ENCODE measurements at places on chromosomes 1 and 21.

GRCh38 chr1:115112496-115113375, 23.4 kb upstream of the TSPAN2 start:
- peak; percentile 15 for DNase-seq

- DNase-seq = no peak
Measured at GRCh38 chr1:232634096-232634495, 4.2 kb upstream of the SIPA1L2 start.

DNA sequence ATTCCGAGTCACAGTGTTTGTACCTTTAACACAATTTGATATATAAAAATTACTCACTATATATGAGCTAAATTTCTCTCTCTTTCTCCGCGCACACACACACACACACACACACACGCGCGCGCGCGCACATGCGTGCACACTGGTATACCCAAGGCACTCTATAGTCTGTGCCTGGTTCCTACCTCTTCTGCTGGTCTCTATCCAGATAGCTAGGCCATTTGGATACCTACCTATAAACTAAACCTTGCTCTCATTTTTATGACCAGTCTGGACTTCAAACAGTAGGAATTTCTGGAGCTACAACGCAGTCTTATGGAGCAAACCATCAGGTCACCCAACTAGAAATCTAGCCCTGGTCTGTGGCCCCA, 97.1 kb upstream of the MAGI3 start:
- no peak for DNase-seq

- no peak for DNase-seq
Measured at GRCh38 chr1:74463333-74463988, 49.0 kb downstream of the LRRC53 start.

GRCh38 chr1:175062339-175062738, 5.3 kb upstream of the TNN start:
- DNase-seq = no peak

- no peak for DNase-seq
Measured at GRCh38 chr1:238475712-238476111, 585.0 kb upstream of the ZP4 start.

DNA sequence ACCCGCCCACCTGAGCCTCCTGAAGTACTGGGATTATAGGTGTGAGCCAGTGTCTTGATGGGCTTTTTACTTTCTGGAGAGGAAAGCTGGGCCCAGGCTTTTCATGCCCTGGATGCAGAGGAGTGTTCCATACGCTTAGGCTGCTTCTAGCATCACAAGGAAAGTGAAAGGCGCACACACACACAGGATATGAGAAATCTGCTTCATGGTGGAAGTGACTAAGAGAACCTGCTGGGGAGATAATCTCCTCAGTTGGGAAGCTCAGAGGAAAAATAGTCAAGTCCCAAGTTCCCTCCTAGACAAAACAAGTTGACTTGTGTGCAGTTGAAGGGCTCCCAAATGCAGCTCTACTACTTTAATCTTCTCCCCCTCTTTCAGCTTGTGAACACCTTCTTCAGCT, 2.2 kb downstream of the NUDC start:
- no peak for DNase-seq

- no peak for DNase-seq
Measured at GRCh38 chr1:79380078-79380477, 373.5 kb upstream of the ADGRL4 start.

DNA sequence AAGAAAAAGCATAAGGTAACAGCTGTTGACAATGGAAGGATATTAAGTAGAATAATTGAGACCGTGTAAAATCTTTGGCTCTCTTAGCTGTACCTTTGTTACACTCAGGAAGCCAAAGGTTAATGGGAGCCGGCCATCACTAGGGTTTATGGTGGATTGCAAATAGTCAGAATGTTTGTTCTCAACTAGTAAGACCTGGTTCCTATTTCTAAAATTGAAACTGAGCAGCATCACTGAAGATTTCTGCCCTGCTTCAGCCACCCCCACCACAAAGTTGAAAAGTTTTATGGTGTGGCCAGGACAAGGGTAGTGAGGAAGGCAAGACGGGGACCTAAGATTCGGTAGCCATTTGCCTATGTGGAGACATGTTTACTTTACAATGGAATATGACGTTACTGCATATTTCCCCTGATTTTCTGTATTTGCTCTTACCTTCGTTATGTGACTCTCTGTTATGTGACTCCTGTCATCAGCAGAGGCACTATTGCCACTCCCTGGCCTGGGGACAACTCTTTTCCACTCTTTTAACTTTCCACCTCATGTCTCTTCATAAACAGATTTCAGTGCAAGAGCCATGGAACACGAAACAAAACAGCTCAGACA, 41.4 kb upstream of the KIF1B start:
- DNase-seq = no peak

GRCh38 chr1:5119366-5120234, 465.2 kb downstream of the AJAP1 start:
- DNase-seq = no peak

DNA sequence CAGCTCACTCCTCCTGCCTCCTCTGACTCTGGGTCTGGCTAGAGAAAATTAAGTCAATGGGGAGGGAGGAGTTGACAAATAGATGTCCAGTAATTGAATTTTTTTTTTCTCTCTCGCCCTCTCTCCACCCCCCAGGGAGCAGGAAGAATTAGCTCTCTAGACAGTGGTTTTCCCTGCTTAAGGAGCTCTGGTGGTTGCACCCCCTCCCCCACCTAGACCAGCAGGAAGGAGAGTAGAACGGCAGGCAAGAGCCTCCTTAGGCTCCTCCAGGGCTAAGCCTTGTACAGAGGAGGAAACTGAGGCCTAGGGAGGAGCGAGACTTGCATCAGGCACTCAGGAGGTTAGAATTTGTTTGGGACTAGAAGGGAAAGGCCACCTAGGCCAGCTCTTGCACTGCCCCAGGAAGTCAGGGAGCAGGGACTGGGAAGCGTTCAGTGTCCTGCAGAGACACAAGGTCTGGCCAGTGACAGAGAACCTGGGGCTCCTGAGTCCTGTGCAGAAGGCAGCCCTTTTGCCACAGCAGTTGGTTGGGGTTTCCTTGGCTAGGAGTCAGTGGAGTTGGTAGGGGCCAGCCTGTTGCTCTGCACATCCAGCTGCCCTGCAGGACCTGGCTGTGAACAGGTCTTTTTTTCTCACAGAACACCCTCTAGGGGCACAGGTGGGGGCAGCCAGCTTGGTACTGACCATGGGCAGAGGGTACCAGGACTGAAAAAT, 49.5 kb upstream of the ACOT11 start:
- no peak for DNase-seq

- DNase-seq = peak; percentile 26
Measured at GRCh38 chr1:179706339-179706941, 36.7 kb upstream of the FAM163A start.

- DNase-seq = no peak
Measured at GRCh38 chr1:65372557-65372956, 47.9 kb upstream of the LEPR start.

GRCh38 chr1:1470626-1471388, 758 bp upstream of the ATAD3B start:
- DNase-seq = no peak

GRCh38 chr1:26291433-26291832, 11.5 kb downstream of the SH3BGRL3 start:
- no peak for DNase-seq

GRCh38 chr21:14405962-14406361, 23.0 kb upstream of the HSPA13 start:
- no peak for DNase-seq

GRCh38 chr1:109828756-109829505, 65.2 kb upstream of the EPS8L3 start:
- DNase-seq = no peak

DNA sequence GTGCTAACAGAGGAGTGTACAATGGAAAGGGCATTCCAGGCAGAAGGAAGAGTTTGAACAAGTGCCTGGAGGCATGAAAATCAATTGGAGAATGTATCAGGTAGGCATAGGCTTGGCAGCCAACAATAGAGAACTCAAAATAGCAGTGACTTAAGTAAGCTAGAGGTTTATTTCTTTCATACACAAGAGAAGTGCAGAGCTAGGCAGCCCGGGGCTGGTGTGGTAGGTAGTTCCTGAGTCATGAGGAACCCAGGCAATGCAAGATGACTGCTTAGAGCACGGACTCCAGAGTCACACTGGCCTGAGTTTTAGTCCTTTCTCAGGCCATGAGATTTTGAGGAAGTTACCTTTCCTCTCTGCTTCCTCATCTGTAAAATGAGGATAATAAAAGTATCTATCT, 74.8 kb upstream of the LRRN2 start:
- DNase-seq = no peak

GRCh38 chr1:1004780-1005697, 5.1 kb upstream of the HES4 start:
- no peak for DNase-seq

GRCh38 chr1:71245246-71245645, 164.4 kb upstream of the ZRANB2 start:
- DNase-seq = no peak

DNA sequence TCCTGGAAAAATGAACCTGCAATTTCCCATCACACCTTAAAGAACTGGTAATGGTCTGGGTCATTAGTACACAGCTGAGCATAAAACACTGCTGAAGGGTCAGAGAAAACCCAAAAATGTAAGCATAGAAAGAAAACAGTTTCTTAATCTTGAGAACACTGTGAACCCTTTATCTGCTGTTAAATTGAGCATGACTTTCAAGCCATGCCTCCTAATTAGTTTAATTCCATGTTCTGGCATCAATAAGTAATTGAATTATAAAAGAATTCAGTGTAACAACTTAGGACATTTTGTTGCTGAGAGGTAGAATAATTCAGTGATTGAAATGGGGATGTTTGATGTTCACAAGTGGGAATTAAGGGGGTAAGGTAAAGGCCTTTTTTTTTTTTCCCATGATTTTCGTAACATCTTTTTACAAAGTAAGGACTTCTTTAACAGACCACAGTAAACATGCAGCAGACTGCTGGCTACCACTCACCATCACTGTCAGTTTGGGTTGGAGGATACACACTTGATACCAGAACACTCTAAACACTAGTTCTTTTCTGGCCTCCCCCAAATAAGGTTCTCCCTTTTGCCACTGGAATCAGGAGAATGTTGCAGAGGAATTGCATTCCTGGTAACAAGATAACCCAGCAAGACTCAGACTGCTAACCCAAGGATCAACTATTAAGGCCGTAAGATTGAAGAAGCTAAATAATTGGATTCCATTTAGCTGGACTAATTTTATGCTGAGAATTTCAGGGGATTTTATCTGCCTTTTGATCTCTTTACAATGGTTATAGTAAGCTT, 3.0 kb downstream of the RWDD3 start:
- DNase-seq = no peak

DNA sequence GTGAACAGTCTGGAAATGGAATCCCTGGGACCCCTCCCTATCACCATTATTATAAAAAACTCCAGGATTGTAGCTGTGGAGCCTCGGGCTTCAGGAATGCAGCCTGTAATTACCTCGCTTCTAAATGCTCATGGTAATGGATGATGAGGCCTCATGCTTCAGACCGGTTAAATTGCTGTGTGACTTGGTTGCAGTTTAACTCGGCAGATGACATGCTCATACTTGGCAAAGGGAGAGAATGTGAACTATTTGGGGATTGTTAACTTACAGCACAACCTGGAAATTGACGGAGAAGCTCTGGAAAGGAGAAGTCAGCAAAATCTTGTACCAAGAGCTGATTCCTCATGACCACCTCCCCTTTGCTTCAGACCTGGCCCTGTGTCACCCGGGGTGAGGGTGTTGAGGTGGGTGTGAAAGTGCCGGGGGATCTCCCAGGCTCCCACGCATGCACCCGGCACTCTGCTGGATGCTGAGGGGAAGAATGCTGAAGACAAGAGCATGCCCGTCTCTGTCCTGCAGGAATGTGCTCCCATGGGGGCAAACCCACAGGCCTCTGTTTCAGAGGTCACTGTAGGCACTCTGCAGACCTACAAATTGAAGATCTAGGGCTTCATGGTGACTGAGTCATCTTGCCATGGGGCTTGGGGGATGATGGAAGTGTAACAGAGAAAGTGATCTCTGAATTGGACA, 364.8 kb downstream of the RPS6KC1 start:
- no peak for DNase-seq

DNA sequence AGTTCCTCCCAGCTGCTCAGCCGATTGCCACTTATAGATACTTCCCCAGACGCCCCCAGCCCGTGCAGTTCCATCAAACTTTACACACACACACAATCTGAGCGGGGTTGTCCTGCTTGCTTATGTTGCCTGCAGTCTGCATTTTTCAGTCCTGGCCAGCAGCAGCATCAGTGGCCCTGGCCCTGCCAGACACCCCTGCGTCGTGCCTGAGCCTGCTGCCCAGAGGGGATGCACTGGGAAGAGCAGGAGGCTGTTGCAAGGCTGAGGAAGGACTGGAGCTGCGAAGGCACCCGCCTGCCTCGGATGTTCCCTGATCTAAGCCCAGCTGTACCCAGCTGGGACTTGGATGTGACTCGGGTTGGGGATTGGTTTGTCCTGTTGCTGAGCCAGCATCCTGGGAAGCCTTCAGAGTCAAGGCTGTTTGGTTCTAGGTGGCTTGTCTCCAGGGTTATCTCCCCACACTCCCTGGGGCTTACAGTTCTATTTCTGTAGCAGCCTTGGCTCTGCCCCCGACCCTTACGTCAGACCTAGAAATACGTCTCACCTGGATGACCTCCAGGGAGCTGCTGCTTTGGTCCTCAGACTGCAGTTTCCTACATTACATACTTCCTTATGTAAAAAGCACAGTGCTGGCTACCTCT, 42.3 kb downstream of the MAN1C1 start:
- DNase-seq = no peak

DNA sequence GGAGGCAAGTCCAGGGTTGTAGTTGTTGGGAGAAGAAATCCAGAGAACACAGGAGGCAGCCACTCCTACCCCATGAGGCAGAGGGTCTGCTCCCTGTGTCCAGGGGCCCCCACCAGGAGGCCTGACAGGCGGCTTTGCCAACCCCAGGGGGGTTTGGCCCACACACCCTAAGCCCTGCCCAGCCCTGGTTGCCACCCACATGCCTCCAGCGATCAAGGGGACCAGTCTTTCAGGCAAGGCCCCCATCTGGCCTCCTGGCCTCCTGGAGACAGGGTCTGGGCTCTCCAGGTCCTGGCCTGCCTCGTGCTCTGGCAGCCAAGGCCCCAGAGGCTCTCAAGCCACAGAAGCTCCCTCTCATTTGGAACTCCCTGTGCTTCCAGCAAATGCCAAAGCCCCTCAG, 38.5 kb downstream of the SDC3 start:
- DNase-seq = no peak

DNA sequence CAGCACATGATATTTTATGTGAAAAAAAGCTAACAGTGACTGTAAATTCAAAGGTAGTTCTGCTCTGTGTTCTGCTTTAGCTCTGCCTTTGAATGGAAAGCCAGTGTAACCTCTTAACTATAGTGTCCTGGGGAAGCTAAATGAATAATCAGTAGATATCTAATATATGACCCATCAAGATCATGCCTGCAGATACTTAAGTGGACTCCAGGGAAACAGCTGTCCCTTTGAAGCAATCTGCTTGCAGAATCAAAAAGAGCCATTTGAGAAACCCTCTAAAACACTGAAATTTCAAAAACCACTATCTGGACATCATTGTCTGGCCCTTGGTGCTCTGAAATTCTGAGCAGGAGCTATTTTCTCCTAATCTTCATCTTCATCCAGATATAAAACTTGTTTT, 104.2 kb upstream of the ADGRL4 start:
- no peak for DNase-seq

GRCh38 chr21:43340491-43341377, 86.2 kb downstream of the SIK1 start:
- DNase-seq = no peak

- no peak for DNase-seq
Measured at GRCh38 chr1:3883194-3883925, 16.7 kb downstream of the C1orf174 start.

Measured in NCI-H187 (cell line).